ENCODE measurements at places on chromosomes 6 and 20. TPM values are rescaled to one million over a fixed set of nuclear protein-coding genes. Genes with fewer than 3 reads are reported as not detected.

DNA sequence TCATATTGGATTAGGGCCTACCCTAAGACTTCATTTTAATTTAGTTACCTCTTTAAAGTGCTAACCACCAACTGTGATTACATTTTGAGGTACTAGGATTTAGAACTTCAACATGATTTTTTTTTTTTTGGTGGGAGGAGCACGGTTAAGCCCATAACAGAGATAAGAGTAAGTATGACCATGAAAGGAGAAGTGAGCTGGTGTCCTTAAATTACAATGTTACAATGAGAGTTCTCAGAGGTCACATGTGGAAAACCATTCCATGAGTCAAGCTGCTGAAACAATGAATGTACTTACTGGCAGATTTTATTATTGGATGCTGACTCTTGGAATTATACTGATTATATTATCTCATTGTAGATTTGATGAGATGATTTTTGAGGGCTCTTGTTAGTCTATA lies 779.3 kb upstream of the CITED2 start:
- DNase-seq: no peak

DNA sequence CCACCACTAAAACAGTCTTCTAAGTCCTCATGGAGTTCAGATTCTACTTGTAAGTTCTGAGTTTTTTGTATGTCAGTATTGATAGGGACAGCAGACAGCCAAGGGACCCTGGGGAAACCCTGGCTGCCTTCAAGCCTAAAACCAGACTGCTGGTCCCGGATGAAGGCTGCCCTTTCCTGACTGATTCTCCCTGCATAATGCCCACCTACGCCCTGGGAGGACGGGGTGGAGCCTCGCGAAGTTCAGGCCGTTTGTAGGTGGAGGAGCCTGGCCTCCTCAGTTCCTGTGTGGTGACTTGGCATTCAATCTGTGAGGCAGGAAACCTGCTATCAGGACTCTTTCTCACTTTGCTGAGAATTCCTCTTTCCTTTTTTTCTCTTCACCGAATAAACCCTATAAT lies 120.3 kb upstream of the LGSN start:
- no peak for DNase-seq

- DNase-seq: no peak
Measured at GRCh38 chr20:13877793-13878192, 93.0 kb downstream of the NDUFAF5 start.

PLTP gene
- total RNA-seq: 56.6 TPM

DNA sequence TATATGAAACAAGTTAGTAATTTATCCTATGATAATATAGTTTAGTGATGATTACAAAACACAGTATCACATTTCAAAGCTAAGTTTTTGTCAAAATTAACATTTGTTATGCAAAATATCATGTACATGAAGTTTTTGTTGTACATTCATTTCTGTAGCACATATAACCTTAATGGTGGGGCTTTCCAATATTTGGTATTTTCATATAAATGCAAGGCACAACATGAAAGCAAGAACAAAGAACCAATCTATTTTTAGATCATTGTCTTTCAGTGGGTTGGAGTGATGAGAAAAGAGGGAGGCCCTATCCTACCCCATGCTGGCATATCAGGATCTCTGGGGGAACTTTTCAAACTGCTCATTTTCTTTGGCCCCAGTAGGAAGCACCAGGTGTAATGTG lies 53.4 kb downstream of the FAM83B start:
- DNase-seq: no peak

UBD gene
- total RNA-seq: not detected

GRCh38 chr6:35055891-35056290 lies 85.2 kb downstream of the TCP11 start:
- no peak for DNase-seq

DNA sequence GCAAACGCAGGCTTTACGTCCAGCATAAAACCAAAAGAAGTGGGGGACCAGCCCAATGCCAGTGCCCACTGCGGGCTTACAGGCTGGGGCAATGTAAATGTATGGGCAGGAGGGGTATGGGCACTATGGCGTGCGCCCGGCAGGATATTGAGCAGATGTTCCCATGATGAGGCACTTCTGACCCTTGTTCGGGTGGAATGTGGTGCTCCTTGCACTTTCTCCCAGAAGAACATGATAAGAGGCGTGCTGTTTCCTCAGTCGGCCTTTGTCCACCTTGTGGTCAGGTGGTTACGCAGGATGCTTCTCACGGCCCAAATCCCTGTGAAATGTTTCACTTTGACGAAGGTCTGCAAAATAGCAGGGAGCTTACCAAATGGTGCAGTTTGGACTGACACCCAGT lies 4.8 kb upstream of the GPR31 start:
- no peak for DNase-seq

- no peak for DNase-seq
Measured at GRCh38 chr20:62487561-62488354, 12.0 kb upstream of the GATA5 start.

- DNase-seq: peak; percentile 50
Measured at GRCh38 chr6:147586044-147586443, 77.6 kb downstream of the SAMD5 start.

GRCh38 chr6:17429383-17430061 lies 36.1 kb downstream of the CAP2 start:
- DNase-seq: no peak

CBLN4 gene
- not detected for total RNA-seq

C6orf62 gene
- total RNA-seq: 81.8 TPM

- DNase-seq: peak; percentile 76
Measured at GRCh38 chr6:21748343-21749056, 154.9 kb downstream of the SOX4 start.

GRCh38 chr6:138104618-138105213 lies 2.5 kb downstream of the PERP start:
- no peak for DNase-seq

CTCFL gene
- total RNA-seq: not detected

DNA sequence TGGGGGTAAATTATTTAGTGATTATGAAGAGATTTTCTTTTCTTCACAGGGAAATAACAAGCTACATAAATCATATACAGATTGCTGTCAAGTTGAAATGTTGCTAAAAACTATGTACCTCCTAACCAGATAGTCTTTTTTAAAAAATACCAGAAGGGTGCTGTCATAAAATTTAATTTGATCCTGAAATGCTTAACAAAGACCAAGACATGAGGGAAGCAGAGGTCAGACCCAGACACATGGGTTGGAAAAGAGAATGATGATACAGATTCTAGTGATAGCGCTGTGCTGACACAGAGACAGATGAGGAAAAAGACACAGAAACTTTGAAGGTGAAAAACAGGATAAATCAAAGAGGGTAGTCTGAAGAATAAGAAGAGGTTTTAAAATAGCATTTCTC lies 573.1 kb downstream of the HACE1 start:
- DNase-seq: no peak

GRCh38 chr6:44727651-44728630 lies 340.4 kb downstream of the CDC5L start:
- no peak for DNase-seq

GRCh38 chr20:53045941-53046340 lies 73.8 kb downstream of the TSHZ2 start:
- DNase-seq: no peak

- DNase-seq: no peak
Measured at GRCh38 chr6:8526624-8527023, 91.3 kb upstream of the SLC35B3 start.

DNA sequence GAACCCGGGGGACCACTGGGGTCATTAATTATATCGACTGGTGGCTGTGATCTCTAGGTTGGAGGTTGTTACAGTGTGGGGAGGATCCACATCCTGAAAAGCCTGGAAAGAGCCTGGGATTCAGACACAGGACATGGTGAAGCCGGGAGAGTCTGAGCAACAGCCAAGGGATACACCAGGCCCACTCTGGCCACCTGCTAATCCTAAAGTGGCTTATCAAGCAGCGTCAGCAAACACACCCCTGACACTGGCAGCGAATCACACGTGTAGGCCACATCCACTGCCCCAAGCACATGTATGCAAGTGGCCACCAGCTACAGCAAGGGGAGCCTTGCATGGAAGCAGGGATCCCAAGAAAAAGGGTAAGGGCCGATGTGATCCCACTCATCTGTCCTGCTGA lies 41.0 kb downstream of the GFOD1 start:
- no peak for DNase-seq

DNA sequence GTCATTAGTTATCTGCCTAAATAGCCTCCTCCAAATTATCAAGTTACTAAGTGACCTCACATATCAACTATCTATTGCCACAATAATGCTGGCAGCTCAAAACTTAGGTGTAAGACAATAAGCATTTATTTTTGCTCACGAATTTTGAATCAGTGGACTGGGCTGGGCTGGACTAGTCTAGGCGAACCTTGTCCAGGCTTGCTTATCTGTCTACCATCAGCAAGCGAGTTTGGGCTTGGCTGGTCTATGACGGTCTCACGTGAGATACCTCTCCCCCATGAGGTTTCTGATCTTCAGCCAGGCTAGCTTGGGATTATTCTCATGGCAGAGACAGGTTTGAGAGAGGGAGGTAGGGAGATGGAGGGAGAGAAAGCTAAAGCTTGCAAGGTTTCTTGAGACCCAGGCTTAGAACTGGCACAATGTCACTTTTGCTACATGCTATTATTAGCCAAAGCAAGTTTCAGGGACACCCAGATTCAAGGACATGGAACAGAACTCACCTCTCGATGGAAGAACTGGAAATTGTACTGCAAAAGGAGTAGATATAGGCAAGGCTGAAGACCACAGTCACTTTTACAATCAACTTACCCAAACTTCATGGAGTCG lies 80.9 kb downstream of the WASF1 start:
- no peak for DNase-seq

SAMD5 gene
- total RNA-seq: 1.2 TPM

DNA sequence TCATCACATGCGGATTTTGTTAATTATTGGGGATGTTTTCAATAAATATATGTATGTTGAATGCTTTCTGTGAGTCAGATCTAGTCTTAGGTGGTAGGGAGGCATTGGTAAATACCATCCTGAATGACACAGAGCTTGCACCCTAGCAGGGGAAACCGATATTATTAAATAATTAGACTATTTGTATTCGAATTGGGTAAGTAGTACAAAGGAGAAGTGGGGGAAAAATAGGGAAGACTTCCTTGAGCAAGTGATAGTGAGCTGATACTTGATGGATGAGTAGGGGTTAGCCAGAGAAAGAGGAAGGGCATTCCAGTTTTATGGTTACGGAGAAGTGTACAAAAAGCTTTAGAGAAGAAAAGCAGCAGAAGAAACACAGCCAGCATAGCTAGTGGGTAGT lies 1.5 kb downstream of the RIOK1 start:
- DNase-seq: no peak

DNA sequence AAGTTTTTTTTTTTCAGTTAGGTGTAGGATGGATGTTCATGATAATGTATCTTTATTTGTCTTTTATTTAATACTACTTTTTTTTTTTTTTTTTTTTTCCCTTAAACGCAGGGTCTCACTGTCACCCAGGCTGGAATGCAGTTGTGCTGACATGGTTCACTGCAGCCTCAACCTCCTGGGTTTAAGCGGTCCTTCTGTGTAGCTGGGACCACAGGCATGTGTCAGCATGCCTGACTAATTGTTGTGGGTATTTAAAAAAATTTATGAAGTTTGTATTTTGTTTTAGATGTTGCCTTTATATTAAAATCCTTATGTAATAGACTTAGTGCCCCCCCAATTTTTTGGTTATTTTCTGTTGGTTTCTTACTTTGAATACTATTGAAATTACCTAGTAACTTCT lies 42.6 kb downstream of the NCOA3 start:
- peak; percentile 56 for DNase-seq

HSPA12B gene
- total RNA-seq: not detected

FLRT3 gene
- 2.6 TPM for total RNA-seq

MAS1 gene
- not detected for total RNA-seq

GRCh38 chr6:170093276-170093657 lies 197.6 kb downstream of the DLL1 start:
- no peak for DNase-seq

PGM3 gene
- total RNA-seq: 25.2 TPM

GRCh38 chr6:167125855-167126349 lies 3.0 kb downstream of the CCR6 start:
- DNase-seq: no peak

DNA sequence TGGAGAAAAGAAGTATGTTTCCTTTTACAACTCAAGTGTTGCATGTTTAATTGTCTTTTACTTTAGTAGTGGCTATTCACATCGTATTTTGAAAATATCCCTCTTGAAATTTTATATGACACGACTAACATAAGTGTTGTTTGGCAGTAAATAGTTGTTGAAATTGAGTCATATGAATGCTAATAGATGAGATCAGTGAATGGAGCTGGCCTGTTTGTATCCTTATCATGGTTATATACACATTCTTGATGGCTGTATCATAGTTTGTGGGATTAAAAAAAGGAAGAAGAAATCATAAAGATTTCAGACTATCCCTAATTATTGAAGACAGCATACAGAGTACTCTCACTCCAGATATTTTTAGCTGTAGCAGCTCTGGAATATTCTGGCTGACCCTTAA lies 8.2 kb upstream of the RAE1 start:
- peak; percentile 71 for DNase-seq

JAG1 gene
- 176 TPM for total RNA-seq

GRCh38 chr20:36270744-36271638 lies 34.7 kb downstream of the AAR2 start:
- no peak for DNase-seq

DNA sequence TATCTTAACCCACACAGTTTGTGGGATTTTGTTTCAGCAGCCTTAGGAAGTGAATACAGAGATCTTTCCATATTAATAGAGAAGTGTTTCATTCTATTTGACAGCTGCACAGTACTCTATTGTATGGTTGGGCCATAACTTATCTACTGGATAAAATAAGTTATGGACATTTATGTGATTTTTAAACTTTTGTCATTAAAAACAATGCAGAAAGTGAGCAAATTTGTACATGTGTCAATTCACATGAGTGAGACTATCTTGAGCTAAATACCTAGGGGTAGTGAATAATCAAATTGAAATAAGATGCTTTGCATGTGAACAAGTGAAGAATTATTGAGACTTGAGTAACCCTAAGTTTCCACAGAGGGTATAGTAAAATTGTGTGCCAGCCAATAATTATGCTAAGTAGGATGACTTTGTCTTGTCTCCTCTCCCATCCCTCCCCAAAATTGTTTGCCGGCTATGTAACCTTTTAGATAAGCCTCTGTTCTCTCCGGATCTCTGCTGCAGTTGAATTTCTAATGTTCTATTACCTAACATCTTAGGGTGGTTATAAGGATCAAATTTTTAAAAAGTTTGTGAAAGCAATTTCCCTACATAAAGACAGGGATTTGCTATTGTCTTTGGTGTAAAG lies 33.3 kb upstream of the TPBG start:
- DNase-seq: no peak

GRCh38 chr6:109260126-109260525 lies 122.1 kb downstream of the CD164 start:
- DNase-seq: peak; percentile 41

SSTR4 gene
- not detected for total RNA-seq

- DNase-seq: no peak
Measured at GRCh38 chr20:61933951-61934715, 131.5 kb downstream of the TAF4 start.

GRCh38 chr6:156870924-156871539 lies 93.9 kb downstream of the ARID1B start:
- no peak for DNase-seq

BHLHE23 gene
- not detected for total RNA-seq

- no peak for DNase-seq
Measured at GRCh38 chr6:111600588-111601445, 4.9 kb downstream of the TRAF3IP2 start.

SLC4A11 gene
- 26.8 TPM for total RNA-seq

GRCh38 chr6:106495014-106495413 lies 134.3 kb downstream of the RTN4IP1 start:
- DNase-seq: no peak

GRCh38 chr20:41213150-41213820 lies 75.9 kb downstream of the PLCG1 start:
- peak; percentile 45 for DNase-seq

GRCh38 chr20:17939622-17940223 lies 28.9 kb downstream of the SNX5 start:
- DNase-seq: no peak
